NCI-H345 (cell line): ENCODE measurements at places on chromosomes 5 and 9.

- no peak for DNase-seq
These were observed 191.8 kb downstream of the SEMA6A start for GRCh38 chr5:116382874-116383266.

- no peak for DNase-seq
These were observed 47.5 kb upstream of the NRARP start for GRCh38 chr9:137349471-137350033.

- no peak for DNase-seq
These were observed 54.8 kb upstream of the CPEB4 start for GRCh38 chr5:173833196-173833985.

DNA sequence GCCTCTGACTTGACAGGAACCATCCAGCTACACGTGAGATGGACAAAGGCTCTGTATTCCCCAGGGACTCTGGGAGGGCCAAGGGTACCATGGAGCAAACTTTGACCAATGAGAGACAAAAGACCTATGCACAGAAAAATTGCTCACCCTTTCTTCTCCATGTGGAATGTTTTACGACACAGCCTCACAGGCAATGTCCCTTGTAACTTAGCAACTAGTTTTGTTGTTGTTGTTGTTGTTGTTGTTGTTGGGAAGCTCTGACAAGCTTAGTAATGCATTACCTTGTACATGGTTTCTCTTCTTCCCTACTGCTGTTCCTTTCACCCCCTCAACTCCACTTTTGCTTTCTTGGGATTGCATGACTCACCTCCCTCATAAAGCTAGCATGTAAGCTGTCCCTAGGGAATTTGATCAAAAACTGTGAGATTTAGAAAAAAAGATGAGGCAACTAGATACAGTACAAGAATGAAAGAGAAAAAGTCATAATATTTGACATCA is 550.9 kb downstream of the RAB3C start:
- DNase-seq = no peak

DNA sequence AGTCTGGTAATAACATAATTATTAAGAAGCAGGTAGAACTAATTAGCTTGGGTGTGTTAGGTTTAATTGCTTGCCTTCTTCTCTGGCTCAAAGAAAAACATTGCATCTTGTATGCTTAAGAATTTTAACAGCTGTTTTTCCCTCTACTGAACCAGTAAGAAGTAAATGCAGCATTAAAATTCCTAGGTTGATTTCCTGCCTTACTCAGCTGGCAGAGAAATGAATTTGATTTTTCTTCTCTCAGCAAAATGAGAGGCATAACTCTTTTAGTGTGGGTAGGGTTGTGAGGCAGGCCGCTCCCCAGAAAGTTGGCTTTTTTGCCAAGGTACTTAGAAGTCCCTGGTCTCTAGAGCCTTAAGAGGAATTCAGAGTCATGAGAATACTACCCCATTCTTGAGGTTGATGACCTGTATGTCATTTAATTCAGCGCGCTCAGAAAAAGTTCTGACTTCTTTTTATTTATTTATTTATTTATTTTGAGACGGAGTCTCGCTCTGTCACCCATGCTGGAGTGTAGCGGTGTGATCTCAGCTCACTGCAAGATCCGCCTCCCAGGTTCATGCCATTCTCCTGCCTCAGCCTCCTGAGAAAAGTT is 302.6 kb downstream of the ARHGEF28 start:
- DNase-seq = no peak

- DNase-seq = no peak
These were observed 18.0 kb upstream of the FBP2 start for GRCh38 chr9:94611638-94612068.

- DNase-seq = no peak
These were observed 662.0 kb upstream of the CDH18 start for GRCh38 chr5:20649966-20650365.

DNA sequence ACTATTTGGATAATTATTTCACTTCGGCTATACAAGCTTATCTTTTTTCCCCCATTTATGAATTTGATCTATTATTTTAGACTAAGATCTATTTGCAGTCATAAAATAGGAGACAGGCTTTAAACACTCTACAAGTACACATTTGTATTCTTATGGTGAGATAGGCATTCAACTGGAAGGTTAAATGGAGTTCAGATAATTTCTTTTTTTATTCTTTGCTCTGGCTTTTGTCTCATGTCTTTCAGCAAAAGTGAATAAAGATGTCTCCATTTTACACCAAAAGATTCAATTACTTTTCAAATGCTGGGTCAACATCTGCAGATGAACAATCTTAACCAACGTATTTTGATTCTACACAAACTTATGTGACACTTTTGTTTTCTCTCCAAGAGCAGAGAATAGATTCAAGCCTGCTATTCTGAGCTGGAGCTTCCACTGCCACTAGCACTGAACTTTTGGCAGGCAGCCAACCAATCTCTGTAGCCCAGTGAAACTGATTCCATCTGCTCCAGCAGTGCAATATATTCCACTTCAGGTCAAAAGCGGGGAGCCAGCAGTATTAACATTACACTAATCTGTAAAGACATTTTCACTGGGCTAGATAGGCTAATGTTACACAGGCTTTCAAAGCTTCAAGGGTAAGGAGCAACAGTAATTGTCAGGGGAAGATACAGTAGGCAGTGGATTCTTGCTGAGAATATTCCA is 452.0 kb upstream of the ZNF608 start:
- peak; percentile 94 for DNase-seq

DNA sequence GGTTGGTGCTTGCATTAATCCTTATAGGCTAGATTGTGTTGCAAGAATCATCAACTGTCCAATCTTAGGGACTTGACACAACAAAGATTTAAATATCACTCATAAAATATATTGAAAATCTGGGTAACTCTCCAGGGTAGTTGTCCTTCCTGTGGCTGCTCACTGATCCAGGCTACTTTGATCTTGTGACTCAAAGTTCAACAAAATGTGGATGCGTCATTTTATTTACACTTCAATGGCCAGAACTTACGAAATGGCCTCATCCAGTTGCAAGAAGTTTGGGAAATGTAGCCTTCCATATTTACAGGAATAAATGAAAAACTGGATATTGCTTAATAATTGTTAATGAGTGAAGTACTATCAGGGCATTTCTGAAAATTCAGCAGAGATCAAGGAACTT is 235.5 kb upstream of the ACTBL2 start:
- no peak for DNase-seq

- DNase-seq = no peak
These were observed 6.7 kb downstream of the CORO2A start for GRCh38 chr9:98185611-98186171.

GRCh38 chr5:171264843-171265242 is 44.2 kb upstream of the TLX3 start:
- DNase-seq = no peak

GRCh38 chr5:141919218-141920119 is 4.2 kb upstream of the DELE1 start:
- no peak for DNase-seq
